ENCODE measurements at places on chromosomes 6 and 20.

DNA sequence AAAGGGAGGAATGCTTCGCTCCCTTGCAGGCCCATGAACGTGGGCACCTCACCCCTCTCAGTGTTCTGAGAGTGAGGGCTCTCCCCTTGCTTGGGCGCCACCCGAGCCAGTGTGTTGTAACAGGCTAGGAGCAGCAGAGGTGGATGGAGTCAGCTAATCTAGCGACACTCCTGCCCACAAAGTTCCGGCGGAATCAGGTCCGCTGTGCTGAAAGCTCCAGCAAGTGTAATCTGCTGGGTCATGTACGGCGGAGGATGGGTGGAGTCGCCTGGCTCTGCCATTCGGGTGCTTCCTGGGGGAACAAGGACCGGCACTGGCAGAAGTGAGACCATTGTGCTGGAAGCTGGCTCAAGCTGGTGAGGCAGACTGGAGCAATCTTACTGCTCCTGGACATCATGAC is 1310.1 kb downstream of the EPHA7 start:
- DNase-seq, result no peak

- DNase-seq, result no peak
Measured at GRCh38 chr6:22755605-22756004, 186.2 kb downstream of the HDGFL1 start.

DNA sequence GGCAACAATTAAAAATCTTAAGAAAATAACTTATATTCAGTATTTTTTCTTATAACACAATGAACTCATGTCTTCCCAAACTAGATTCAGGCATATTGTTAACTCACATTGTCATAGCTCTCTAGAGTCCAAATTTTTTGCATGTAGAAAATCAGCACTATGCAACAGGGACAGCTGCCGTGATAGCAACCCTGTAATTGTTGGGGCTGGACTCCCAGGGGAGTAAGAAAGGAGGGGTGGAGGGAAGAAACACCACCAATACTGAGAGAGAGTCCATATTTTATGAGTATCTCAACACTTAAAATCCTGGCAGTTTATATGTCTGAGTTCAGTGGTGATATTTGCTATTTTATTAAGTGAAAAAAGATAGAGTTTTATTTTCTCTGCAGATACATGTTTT is 89.6 kb upstream of the HS3ST5 start:
- DNase-seq, result no peak

- peak; percentile 49 for DNase-seq
Measured at GRCh38 chr6:82363428-82364086, at the start of gene TPBG. TPBG (plus strand) TSS chr6:82363817; CDS start chr6:82364962, 1,145 bp downstream.

DNA sequence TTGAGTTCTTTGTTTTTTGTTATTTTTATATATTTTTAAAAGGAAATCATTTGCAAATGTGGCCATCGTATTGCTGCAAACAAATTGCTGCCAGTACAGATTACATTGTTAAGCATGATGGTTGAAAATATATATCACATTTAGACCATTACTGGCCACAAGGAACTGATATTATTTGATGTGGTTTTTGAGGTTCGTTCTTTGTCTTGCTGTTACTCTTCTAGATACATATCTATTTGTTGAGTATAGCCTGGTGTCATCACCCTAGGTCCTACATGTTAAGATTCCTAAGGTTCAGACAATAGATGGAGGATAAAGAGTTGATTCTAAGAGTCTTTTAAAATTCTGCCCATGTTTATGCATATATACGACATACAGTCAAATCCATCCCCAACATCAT is 306.0 kb downstream of the FARS2 start:
- DNase-seq, result no peak

GRCh38 chr6:40705354-40705753 is 118.2 kb upstream of the LRFN2 start:
- DNase-seq, result no peak

DNA sequence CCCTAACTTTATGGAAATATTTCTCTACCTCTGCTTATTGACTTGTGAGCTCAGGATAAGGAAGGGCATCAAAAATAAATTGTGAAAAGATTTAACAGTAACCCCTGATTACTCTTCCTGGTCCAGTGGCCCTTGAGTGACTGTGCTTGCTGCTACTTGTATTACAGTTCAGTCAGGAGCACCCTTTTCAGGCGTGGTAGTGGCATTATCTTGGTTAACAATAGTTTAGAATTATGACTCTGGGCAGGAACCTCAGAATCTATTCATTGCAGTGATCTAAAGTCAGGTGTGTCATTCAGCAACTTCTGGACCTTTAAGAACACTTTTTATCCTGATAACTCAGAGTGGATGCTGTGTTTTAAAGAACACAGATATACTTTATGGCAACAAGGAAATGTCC is 43.4 kb downstream of the FAM135A start:
- DNase-seq, result no peak
